Dermis blood vessel endothelial cell (primary cell): ENCODE measurements at places on chromosomes 6 and 20.

GRCh38 chr6:155256122-155256795, 7.6 kb upstream of the CLDN20 start:
- DNase-seq = no peak

DNA sequence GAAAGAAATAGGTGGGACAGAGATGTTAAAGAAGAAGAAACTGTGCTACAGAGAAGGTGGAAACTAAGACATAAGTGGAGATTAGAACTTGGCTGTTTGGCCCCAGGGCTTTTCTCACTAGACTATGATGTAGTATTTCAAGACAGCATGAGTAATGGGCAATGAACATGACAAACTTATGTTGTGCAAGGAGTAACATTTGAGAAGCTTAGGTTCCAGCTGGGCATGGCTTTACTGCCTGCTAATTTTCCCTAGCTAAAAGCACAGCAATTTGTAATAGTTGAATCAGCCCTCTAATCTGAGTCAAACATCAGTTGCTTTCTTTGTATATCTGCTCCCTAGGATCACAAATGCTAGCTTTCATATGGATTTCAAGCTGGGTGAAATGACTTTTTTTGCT, 294.3 kb upstream of the BMP2 start:
- DNase-seq = no peak

DNA sequence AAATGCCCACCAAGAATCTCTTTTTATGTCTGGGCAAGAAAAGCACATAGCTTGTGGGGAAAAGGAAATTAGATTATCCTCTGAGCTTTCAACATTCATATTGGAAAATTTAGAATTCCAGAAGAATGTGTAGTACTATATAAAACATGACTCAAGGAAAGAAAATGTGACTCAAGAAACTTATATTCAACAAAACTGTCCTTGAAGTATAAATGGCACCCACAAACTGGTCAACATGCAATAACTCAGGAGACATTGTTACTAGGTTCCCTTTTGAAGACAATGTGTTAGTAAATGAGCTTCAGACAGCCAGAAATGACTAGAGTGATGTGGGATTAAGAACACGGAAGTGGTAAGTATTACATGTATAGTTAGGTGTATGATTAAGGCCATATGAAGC, 26.1 kb upstream of the TINAG start:
- DNase-seq = peak; percentile 24

GRCh38 chr6:2658788-2659187, 91.9 kb downstream of the MYLK4 start:
- DNase-seq = no peak

GRCh38 chr6:12386816-12387215, 96.7 kb downstream of the EDN1 start:
- no peak for DNase-seq

- no peak for DNase-seq
These were observed 34.9 kb upstream of the POPDC3 start for GRCh38 chr6:105214668-105215067.

GRCh38 chr6:68915586-68915985, 280.5 kb downstream of the ADGRB3 start:
- DNase-seq = no peak

DNA sequence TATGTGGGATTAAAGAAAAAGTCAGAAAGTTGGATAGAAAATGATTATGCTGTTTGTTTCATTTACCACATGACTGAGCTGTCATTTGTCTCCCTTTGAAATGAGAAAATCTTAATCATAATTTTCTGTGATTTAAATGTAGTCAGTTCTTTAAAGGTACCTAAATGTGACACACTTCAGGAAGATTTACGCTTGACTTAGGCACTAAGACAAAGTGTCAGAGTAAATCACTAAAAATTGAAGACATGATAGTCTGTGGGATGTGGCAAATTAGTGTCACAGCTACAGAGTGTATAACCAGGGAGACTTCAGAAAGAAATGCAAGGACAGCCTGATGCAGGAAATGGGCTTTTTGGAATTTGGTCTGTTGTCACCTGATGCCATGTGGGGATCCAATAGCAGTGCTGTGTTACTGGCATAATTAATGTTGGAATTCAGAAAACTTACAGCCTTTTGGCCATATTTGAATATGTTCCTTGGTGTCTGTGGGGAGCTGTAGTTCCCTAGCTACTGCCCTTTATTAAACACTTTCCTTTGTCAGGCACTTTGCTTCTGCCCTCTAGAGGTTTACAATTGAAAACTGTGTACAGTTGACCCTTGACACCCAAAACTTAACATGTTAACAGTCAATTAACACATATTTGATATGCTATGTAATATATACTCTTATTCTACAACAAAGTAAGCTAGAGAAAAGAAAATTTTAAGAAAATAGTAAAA, 493.8 kb downstream of the UTRN start:
- DNase-seq = no peak

DNA sequence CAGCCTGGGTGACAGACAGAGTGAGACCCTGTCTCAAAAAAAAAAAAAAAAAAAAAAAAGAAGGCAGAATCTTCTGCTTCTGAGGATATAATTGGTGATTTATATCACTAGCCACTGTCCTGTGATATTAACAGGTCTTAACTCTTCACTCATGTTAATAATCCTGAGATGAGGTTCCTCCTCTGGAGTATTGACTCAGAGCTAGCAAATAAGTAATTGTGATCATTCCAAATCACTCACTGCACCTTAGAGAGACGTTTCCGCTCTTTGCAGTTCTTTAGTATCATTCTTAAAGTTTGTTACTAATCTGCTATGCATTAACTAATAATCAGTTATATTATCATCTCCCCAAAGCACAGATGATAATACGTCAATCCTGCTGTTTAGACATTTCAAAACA, 41.6 kb upstream of the NOX3 start:
- DNase-seq = no peak

- DNase-seq = no peak
These were observed 432.4 kb downstream of the BMP2 start for GRCh38 chr20:7199861-7200260.

DNA sequence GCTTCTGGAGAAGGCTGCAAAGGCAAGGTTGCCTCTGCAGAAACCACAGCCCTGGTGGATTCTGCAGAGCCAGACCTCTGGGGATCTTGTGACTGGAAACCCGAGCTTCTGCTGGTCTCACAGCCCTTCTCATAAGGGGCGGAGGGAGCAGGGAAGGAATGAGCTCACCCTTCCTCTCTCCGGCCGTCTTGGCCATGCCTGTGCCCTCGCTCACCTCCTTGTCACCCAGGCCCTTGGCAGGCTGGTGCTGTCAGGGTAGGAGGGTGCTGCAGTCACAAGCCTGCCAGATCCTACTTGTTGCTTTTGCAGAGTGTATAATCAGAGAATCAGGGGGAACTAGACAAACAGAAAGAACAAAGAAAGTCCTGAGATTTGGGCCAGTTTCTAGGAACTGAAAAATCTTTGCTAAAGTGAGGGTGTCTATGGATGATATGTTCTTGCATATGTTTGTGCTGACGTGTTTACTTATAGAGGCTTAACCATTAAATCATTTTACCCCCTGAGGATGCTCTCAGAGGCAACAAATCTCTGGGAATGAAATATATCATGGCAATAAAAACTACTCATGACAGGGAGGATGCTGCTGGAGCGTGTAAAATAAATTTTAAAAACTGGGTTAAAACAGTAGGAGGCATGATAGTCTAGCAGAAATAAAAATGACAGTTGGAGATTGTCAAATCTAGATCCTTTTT, 244.9 kb upstream of the SOX4 start:
- peak; percentile 11 for DNase-seq

DNA sequence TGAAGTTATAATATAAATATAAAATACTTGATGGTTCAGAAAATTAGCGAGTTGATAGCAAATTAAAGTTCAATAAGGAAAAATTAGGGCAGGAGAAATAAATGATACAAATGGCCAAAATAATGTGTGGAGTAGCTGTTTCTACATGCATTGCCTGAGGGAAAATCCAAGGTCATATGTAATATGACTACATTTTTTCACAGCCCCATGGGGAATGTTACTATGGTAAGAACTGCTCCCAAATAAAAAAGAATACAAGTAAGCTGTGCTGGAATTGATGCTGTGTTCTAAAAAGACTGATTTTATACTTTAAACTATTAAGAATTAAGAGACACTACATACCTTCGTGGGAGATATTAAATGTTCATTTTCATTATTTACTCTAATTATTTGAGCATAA, 34.1 kb downstream of the MEI4 start:
- DNase-seq = no peak

- peak; percentile 55 for DNase-seq
These were observed 443.9 kb downstream of the CDKAL1 start for GRCh38 chr6:20978151-20978614.
